ENCODE measurements at places on chromosomes 5 and 9.

DNA sequence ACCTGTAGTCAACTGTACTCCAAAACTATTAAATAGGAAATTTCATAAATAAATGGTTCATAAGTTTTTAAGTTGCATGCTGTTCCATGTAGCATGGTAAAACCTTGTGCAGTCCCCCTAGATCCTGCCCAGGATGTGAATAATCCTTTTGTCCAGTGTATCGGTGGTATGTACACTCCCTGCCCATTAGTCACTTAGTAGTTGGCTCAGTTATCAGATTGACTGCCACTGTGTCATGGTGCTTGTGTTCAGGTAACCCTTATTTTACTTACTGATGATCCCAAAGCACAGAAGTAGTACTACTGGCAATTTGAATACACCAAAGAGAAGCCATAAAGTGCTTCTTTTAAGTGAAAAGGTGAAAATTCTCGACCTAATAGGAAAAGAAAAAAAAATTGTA, 134.2 kb downstream of the RNF180 start:
- ATAC-seq = no peak

GRCh38 chr5:106094839-106095238, 1575.9 kb downstream of the EFNA5 start:
- ATAC-seq = no peak

GRCh38 chr9:68870086-68870485, 143.8 kb downstream of the PRKACG start:
- ATAC-seq = no peak

DNA sequence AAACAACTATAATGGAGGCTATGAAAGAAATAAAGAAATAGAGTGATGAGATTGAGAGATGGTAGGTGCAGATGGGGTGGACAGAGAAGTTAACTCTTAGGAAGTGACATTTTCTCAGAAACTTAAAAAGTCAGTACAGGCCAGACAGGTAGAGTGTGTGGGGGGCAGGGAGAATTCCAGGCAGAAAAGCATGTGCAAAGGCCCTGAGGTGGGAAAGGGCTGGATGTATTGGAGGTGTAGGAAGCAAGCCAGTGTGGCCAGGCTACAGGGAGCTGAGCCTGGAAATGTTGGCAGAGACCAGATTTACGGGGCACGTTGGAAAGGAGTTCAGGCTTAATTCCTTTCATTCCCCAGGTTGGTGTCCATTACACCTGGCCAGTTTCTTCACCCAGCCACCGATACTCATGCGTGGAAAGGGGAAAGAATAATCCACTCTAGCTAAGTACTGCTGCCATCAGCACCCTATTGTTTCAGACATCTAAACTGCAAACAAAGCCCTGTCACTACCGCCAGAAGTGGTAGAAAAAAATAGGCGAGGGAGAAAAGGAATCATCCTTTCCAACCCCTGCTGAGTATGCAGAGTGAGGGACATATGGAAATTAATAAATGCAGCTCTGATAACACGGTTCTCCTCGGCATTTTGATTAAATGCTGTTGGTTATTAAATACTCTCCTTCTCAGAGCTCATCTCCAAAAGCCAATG, 116.8 kb upstream of the GPR151 start:
- no peak for ATAC-seq

GRCh38 chr9:108095496-108095895, 605.9 kb upstream of the KLF4 start:
- ATAC-seq = no peak

GRCh38 chr9:18906656-18907395, 126.2 kb downstream of the SAXO1 start:
- ATAC-seq = no peak

DNA sequence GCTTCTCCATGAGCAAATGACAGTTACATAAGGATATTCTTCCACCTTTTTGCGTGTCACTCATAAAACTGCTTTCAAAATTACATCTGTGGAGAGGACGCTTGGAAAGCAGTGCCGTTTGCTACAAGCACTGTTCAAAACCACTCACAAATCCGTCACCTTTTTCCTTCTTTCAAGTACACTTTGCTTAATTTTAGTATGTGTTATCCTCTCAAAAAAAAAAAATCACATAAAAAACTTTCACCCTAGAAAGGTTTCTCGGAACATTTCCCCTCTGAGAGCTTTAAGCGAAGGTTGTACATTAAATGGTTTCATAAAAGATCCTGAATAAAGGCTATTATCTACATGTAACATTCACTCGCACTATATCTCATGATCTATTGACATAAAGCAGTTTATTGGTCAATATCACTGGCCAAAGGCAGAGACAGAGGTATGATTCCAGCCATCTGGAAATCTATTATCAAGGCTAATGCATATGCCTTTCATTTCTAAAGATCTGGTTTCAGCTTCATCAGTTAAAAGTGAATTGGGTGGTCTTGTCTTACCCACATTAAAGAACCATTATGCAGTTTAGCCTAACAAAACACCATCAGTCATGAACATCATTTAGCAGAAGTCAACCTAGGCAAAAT, 163.6 kb downstream of the ENC1 start:
- ATAC-seq = no peak

DNA sequence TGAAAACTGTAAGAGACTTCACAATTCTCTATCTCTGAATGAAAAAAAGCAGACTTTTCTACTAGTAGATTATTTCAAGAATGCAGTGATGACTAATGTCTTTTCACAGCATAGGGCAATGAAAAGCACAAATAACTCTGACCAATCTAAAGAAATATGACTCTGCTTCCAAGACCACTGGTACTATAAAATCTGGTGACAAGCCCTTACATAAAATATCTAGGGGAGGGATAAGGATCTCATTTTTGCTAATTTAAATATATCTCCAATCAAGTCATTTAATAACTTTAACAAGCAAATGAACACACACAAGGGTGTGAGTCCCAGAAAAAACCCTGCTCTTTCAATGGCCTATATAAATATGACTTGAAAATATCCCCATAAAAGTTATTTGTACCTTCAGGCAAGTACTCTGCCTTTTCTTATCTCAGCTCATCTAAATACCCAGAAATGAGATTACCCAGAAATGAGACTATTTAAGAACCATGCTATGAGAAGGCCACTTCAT, 105.2 kb downstream of the GNAQ start:
- peak; percentile 86 for ATAC-seq

Measured in activated CD4-positive, CD25-positive, alpha-beta regulatory T cell treated with anti-CD3 and anti-CD28 coated beads, Interleukin-2, amount 50 U/mL, for 24 hours (primary cell).